ENCODE measurements at places on chromosomes 2 and 18.

GRCh38 chr18:48825101-48825745 is 125.5 kb downstream of the SMAD7 start:
- peak; percentile 65 for DNase-seq

- no peak for DNase-seq
These were observed 37.8 kb downstream of the PCBP1 start for GRCh38 chr2:70124983-70125480.

DNA sequence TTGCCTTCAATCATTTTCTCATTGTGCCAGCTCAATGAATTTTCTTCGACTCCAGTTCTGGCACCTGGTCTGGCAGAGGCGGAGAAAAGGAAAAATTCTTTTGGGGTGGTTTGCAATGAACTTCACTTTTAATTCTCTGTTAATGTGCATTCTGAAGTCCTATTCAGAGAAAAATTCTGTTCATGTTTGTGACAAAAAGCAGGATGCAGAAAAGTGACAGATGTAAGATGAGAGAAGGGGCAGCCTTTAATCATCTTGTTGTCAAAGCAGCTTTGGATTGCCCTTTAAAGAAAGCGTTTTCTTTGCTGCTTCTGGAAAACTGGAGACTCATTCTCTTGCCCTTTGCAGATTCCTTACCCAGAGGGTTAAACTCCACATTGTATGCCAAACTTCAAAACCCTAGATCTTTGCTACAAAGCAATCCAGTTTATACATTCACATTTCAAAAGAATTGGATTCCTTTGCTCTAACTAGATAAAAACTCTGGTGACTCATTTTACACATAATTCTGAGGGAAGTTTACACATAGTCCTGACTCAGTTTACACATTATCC is 94.6 kb upstream of the CAVIN2 start:
- DNase-seq: no peak

DNA sequence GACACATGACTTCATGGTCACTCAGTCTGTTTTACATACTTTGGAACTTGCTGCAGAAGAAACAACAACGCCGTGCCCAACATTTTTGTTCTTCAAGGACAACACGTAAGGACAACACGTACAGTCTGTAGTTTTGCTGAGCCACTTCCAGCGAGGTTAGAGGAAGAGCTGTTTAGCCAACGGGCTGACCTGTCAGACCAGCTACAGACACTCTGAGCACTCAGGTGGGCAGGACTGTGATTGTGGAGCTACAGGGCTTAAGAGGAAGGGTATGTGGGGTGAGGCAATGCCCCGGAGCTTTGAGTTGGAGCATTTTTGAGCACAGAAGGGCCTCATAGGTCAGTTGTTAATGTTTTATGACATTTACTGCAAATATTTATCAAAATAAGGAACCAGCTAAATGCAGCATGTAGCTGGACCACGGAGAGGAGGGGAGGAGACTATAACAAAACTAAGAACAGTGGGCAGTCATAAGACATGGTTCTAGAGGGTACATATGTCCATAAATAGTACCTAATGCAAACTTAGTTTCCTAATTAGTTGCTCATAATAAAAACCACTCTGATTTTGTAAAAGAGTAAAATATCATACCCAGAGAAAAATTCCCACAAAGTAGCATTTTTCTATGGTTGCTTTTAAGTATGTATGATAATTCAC is 26.3 kb upstream of the NPC1 start:
- no peak for DNase-seq

DNA sequence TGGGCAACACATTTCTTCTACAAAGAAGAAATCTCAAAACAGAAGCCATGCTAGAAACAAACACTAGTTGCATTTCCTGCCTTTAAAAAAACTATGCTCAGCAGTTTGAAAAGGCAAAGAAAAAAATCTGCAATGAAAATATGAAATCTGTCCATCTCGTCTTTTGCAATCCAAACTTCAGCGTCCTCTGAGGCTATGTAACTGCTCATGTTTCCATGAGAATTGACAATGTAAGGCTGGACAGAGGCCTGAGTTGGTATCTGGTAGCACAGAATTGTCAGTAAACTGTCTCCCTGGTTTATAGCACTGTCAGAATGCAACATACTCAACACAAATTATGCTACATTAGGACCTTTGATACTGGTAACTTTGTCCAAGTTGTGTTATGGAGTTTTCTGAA is 429.9 kb downstream of the ARHGAP15 start:
- DNase-seq: no peak

- no peak for DNase-seq
These were observed 125.5 kb upstream of the REV1 start for GRCh38 chr2:99615247-99615771.

GRCh38 chr2:107807988-107808387 is 18.7 kb upstream of the RGPD4 start:
- no peak for DNase-seq

DNA sequence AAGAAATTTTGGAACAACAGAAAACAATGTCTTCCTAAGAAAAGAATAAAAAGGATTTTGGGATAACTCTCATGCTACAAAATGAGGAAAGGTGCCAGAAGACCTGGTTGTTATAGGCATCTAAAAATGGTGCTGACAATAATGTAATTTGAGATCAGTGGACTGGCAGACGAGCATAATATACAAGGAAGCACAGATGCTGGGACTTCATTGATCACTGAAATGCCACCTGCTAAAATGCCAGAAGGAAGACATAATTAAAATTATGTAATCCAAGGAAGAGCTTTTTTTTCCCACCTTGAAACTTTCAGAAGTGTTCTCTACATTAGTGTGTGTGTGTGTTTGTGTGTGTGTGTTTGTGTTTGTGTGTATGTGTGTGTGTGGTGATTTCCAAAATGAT is 535.9 kb downstream of the XIRP2 start:
- DNase-seq: no peak

DNA sequence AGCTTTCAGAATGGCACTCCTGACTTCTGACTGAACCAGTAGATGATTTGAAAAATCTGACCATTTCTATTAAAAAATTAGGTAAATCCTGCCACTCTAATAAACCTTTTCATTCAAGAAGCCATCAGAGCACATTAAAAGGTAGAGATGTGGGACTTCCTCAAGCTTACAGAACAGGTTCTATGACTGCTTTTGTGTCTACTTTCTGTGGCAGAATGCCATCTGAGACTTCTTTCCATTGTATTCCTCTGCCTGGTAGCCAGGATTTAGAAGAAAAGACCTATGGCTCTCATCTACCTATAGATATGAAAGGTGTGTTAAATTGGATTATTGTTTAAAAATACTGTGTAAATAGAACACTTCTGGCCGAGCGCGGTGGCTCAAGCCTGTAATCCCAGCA is 99.9 kb upstream of the NABP1 start:
- no peak for DNase-seq

DNA sequence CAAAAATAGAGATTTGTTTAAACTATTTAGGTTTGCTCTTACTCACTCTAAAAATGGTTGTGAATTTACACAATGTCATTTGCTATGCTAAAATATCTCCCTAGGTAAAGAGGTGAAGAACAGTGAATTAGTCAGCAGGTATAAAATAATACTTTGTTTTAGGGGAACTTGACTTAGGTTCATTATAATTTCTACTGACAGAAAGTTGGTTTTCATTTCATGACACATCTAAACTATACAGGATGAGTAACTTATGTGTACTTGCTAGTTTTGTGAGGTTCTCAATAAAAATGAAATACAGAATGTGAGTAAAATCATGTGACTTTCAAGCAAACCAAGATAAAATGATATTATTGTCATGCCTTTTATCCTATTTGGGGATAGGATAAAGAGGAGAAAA is 66.0 kb downstream of the DIS3L2 start:
- no peak for DNase-seq

DNA sequence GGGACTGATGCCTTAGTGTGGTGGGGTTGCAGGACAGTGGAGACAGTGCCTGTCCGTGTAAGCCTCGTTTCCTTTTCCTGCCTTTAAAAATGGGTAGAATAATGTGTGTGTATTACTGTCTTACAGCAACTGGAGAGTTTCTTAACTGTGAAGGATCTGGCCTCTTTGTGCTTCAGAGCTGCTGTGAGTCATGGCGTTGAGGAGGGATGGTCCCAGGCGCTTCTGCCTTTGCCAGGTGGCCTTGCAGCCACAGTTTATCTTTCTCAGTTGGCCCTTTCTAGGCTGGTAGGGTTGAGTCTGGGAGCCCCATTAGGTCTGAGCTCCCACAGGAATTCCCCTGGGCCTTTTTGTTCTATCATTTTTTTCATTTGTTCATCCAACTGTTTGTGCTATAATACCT is 9.2 kb downstream of the PRADC1 start:
- no peak for DNase-seq

- DNase-seq: no peak
These were observed 44.2 kb upstream of the HS6ST1 start for GRCh38 chr2:128362889-128363228.

DNA sequence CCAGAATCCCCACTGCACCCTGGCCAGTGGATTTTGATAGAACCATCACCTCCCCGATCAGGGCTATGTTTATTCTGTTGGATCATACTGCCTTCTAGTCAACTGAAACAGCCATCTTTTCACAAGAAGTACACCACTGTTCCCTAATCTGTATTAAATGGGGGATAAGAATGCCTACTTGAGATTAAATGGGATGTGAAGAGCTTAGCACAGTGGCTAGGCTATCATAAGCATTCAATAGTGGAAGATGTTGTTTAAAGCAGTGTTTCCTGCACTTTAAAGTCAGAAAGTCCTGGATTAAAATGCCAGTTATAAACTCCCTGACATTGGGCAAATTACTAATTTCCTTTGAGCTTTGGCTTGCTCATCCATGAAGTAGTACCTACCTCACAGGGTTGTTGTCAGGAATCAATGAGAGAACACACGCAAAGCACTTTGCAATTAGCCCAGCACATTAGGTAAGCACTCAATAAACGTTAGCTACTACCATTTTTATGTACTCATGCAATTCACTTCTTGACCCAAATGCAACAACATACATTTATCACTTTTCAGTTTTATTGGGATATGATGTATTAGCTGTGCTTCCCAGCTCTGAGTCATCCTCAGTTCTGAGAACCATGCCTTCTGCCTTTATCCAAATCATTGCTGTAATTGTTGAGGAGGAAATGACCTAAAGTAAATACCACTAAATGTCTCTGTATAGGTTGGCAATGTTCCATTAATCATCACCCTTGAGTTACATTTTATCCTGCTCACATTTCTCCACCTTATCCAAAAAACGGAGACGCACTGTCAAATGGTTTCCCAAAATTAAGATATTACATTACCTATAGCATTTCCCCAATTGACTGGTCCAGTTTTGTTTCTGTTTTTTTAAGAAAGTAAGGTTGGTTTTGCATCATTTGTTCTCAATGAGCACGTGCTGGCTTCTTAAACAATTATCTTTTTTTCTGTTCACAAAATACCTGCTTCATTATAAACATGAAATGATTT is 2.1 kb downstream of the TMEM247 start:
- DNase-seq: peak; percentile 69

DNA sequence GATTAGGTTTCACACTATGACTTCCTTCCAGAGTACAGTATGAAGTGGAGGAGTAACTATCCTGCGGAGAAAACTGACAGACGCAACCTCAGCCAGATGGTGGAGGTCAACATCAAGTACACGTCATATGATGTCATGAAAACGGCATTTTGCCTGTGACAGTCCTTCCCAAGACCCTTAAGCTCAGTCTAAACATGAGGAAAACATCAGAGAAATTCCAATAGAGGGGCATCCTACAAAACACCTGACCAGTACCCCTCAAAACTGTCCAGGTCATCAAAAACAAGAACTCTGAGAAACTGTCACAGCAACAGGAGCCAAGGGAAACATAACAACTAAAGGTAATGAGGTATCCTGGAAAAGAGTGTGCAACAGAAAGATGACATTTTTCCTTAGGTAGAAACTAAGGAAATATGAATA is 1.7 kb downstream of the RNU4ATAC start:
- no peak for DNase-seq

- no peak for DNase-seq
These were observed 100.9 kb downstream of the CRIM1 start for GRCh38 chr2:36456227-36457175.

DNA sequence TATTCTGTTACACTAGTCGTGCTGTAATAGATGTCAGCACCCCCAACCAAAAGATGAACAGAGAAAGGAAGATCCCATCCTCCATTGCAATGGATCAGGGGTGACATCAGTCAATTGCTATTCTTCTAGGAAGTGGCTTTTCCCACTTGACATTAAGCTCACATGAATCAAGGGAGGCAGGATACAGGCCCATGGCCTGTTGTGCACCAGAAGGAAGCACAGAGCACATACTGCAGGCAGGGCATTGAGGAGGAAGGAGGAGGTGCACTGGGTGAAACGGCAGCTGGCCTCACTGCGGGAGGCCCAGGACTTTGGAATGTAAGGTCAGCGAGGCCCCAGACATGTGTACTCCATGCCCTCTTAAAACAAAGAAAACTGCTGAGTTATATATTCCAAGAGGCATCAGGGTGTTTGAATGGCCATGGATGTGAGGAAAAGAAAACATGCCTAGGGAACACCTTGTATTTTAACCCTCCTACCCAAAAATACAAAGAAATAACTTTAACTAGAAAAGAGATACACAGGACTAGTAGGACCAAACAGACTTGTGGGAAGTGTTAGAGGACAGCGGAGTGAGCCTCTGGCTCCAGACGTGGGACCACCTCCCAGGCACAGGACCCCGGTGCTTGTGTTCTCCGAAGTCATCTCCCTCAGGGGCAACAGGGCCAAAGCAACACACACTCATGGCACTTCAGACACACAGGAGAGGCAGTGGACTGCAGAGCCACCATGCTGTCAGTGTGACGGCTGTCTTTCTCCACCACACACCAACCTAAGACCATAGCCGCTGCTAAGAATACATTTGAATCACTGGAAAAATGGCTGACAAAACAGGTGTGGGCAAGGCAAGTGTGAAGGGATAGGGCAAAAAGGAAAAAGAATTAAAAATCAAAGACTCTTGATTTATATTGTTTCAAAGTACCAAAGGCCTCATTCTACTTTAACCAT is 51.4 kb upstream of the RIOK3 start:
- no peak for DNase-seq

GRCh38 chr2:239349453-239350135 is 51.2 kb downstream of the HDAC4 start:
- no peak for DNase-seq

DNA sequence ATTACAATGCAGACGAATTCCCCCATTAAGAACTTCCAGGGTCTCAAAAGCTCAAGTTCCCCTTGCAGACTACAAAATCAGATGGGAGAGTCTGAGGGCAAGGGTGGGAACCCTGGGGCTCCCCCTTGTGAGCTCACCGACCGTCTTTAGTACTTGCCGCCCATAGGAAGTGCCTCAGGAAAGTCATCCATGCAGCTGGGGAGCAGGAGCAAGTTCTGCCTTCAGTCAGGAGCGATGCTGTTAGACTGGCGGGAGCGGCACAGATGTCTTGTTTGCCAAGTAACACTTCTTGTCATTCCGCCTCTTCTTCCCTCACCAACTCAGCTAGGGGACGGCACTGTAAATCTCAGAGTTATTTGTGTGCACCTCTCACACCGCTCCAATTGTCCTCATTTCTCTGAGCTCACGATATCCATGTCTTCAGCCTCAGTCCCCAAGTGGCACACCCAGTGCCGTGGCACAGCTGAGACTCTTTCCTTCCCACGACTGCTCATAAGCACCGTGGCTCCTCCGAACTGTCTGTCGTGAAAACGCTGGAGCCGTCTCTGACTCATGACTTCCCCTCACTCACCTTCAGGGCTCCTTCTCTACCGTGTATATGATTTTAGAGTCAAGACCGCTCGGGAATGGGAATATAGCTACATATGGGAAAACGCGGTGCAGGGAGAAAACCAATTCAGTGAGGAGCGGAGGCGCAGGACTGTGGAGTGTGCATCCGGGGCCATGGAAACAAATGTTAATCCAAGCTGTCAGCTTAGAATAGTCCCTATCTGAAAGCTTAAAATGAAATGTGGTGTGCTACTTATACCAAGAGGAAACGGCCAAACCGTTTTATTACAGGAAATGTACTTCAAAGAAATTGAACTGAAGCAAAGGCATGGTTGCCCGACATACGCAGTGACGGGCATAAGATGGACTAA is 34.0 kb downstream of the UXS1 start:
- DNase-seq: no peak

Data from stromal cell of bone marrow (primary cell).